ENCODE measurements at places on chromosomes 6 and 20. TPM values are rescaled to one million over a fixed set of nuclear protein-coding genes. Genes with fewer than 3 reads are reported as not detected.

EPB41L1 gene
- 67.0 TPM for polyA plus RNA-seq

NRN1 gene
- 5.1 TPM for polyA plus RNA-seq

PTK6 gene
- 1.7 TPM for polyA plus RNA-seq

RAET1L gene
- not detected for polyA plus RNA-seq

RSPO4 gene
- 3.3 TPM for polyA plus RNA-seq

TINAG gene
- polyA plus RNA-seq = 30.2 TPM

TTK gene
- 18.9 TPM for polyA plus RNA-seq

PRRT1 gene
- 2.2 TPM for polyA plus RNA-seq

PSORS1C2 gene
- not detected for polyA plus RNA-seq

NPEPL1 gene
- 53.1 TPM for polyA plus RNA-seq

NAPB gene
- polyA plus RNA-seq = 21.0 TPM

TRIM15 gene
- polyA plus RNA-seq = not detected

BTBD3 gene
- polyA plus RNA-seq = 73.5 TPM

Data from renal pelvis (tissue), 12 donors.